ENCODE measurements at places on chromosomes 7 and 10.

GRCh38 chr10:70619271-70620019 is 16.9 kb upstream of the PRF1 start:
- DNase-seq, result no peak

- no peak for DNase-seq
Observed at GRCh38 chr7:73434701-73435069, 1.1 kb downstream of the FZD9 start.

DNA sequence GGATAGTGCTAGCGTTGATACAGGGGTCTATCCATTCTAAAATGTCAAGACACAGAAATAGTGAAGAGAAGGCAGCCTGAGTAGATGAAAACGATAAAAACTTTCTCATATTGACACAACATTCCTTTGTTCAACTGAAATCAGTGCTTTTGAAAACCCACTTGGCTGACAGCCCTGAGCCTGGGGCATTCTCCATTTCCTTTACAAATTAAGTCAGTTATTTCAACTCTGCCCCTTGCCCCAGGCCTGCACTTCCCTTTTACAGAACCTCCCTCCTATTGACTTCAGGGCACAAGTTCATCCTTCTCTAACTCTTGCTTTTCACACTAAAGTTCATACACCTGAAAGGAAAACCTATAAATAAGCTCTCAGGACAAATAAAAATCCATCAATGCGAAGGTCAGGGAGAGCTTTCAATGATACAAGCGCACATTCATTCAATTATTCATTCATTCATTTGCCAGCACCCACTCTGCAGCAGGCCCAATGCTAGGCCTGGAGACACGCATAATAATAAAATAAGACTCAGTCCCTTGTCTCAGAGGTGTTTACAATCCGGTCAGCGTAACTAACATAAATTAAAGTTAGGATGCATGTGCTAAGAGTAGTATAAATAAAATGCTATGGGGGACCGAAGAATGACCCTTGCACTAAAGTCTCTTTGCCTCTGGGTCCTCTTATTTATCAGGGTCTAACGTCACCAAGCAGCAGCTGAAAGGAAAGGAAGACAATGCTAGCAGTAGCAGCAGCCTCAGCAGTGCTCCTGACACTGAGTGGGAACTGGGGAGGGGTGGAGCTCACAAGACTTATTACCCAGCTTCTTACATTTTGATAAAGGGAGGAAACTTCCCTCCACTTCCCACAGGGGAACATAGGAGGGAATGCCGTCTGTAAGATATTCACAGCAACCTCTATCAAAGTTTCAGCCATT is 134.8 kb downstream of the PDE1C start:
- DNase-seq, result no peak

DNA sequence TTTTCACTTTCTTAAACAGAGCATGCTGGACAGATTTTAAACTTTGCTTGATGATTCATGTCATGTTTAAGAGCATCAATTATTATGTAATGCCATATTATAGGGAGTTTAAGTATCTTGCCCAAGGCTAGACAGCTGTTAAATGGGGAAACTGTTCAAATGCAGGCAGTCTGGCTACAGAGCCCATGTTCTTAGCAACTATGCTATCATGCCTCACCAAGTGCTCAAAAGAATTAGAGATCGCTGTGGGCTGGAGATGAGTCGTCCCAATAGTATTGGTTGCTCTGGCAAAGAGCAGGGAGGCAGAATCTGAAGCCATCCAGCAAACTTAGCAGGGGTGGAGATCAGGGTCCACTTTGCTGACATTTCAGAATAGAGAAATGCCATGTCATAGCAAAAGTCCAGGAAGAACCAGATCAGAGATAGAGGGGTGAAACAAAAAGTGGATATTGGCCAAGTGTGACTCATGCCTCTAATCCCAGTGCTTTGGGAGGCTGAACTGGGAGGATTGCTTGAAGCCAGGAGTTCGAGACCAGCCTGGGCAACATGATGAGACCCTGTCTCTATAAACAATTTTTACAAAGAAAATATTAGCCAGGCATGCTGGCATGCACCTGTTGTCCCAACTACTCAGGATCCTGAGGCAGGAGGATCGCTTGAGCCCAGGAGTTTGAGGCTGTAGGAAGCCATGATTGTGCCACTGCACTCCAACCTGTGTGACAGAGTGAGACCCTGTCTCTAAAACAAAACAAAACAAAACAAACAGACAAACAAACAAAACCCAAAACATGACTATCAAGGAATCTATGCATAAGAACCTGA is 57.8 kb downstream of the BAMBI start:
- DNase-seq, result no peak

- no peak for DNase-seq
Observed at GRCh38 chr10:4437791-4438190, 388.2 kb upstream of the AKR1E2 start.

DNA sequence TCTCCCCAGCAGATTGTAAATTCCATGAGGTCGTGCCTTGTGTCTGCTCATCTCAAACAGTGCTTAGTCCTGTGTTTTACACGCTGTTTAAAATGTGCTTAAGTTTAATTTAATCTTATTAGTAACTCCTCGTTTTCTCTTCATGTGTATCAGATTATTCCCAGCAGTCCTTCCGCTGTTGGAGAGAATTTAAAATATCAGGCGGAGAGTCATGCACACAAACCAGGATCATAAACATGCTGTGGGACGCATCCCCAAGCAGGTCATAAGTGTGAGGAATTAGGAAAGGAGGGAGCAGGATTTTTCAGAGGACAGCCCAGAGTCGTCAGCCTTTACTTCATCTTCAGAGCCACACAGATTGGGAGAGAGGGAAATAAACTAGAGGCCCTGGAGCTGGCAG is 4.2 kb upstream of the SORBS1 start:
- no peak for DNase-seq

DNA sequence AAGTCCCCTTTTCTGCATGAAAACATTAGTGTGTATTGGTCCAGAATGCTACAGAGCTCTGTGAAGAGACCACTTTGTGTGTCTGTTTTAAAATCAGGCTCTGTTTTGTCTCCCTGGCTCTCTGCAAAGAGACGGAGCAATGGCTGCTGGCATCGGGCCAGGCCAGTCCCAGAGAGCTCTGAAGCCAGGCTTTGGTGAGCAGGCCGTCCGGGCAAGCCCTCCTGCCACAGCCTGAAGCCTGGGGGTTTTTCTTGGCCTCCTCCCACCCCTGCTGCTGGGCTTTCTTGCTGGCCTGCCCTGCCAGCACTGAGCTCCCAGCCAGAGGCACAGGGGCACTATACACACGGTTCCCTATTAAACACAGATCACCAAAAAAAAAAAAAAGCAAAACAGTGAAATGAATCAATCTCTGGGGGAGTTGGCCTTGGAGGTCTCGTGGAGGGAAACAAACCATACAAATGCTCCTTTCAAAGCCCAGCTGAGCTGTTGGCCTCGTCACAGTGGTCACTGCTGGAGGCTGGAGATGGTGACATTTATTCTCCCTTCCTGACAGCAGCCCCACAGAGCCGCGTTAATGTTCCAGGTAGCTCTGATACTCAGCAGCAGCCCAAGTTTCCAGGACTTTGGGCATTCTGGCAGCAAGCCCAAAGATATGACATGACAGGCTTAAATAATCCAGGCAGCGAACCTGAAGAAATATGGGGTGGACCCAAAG is 237.2 kb downstream of the TCF7L2 start:
- no peak for DNase-seq

- DNase-seq, result no peak
Observed at GRCh38 chr10:604716-605631, 84.5 kb downstream of the DIP2C start.

GRCh38 chr7:18496341-18496700 is 772 bp downstream of the HDAC9 start:
- DNase-seq, result no peak

GRCh38 chr7:75038508-75038907 is 35.1 kb downstream of the RCC1L start:
- no peak for DNase-seq

DNA sequence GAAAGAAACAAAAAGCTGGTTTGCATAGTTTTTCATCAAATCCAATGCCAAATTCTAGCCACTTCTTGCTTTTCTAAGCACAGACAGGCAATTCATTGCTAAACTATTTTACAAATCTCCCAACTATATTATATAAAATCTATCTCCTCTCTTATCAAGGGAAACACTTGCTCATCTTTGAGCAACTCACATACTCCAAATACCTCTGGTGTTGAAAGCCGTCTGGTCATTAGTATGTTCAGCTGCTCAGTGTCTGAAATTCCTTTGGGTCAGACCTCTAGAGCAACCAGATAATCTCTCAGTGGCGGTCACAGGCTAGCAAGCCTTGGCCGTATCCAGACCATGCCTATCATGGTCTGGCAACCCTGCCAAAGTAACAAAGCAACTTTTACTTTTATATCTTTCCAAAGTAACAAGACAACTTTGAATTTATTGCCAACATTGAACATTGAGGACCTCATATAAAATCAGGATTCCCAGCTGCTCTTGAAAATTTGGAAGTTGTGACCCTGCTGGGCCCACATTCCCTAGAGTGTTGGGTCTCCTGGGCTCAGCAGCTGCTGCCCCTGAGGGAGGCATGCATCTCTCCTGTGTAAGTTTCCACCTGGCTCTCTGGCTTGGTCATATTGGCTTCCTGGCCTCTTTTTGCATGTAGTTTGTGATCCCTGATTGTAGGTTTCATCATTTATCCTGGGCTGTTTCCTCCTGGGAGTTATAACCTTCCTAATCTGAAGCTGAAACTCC is 56.8 kb upstream of the LANCL2 start:
- DNase-seq, result no peak

- DNase-seq, result no peak
Observed at GRCh38 chr10:30047430-30047829, 12.0 kb downstream of the JCAD start.

DNA sequence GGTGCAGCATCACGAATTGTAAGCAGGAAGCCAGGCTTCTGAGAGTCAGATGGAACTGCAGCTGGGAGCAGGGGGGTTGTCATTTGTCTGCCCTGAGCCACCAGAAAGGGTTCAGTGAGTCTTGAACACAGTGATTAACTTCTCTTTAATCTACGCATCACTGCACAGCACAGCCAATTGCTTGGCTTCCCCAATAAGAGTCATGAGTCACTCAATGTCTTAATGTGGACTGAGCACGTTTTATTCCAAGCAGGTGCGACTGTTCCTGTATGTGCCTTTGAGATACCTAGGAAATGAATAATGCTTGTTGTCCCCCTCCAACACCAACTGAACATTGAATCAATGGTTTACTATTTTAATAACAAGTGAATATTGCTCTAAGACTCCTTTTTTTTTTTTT is 26.0 kb upstream of the PLEKHA1 start:
- no peak for DNase-seq

GRCh38 chr10:11162828-11163599 is 145.3 kb downstream of the CELF2 start:
- peak; percentile 60 for DNase-seq

GRCh38 chr10:68561865-68562649 is 1.9 kb downstream of the TET1 start:
- no peak for DNase-seq

GRCh38 chr10:98589007-98589406 is 142.3 kb upstream of the HPS1 start:
- no peak for DNase-seq

DNA sequence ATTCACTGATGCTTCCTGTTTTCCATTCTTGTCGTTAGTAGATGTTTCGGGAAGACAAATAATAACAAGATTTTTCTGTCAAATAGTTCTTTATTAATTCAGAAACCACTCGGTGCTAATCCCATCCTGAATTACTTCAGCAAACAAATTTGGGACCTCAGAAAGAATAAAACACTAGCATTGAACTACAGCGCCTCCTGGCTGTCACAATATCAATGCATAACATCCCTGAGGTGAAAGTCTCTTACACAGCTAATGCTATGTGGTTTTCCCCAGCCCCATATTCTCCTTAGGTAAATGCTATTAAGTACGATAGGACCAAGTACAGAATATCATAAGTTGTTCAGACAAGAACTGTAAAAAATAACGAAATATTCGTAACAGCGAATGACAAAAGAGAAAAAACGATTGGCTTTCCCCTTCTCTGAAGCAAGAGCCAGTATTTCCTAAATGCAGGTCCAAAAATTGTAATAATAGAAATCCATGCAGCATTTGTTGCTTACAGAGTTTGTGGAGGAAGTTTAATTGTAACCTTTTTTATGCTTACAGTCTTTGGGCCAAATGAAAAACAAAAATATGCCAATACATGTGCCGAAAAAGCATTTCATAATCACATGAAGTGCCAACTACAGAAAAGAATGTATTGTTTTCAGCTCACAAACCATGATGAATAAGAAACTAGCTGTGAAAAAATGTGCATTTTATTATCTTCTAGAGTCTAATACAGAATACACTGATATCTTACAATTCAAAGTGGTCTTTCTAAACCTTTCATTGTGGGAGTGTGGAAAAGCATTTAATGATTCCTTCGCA is 47.3 kb downstream of the MYPN start:
- peak; percentile 46 for DNase-seq

- no peak for DNase-seq
Observed at GRCh38 chr7:102319671-102320070, 33.0 kb downstream of the SH2B2 start.

DNA sequence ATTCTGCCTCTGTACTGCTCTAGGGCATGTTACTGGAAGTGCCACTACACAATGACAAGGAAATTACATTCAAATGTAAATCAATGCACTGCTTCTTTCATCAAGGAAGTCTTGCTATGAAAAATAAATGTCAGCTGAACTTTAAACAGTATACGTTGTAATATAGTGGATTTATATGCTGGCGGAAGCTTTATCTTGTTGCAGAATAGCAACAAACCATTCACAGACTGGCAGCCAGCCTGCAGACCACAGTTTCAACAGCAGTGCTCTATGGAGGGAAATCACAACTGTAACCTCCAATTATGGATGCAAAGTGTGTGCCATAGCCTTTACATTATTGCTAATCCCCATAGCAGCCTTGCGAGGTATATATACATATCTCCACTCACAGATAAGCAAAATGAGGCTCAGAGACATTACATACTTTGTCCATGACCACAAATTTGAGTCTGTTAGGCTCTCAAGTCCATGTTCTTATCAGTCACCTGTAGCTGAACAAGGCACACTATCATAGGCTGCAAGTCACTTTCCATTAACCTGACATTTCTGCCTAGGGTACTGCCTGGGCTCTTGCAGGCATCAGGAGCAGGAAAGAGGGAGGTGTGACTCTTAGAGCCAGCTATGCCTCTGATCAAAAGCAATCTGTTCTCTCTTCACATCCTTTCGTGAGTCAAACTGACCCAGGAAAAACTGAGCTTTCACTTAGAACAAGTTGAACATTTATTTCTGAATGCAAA is 22.6 kb downstream of the COL28A1 start:
- DNase-seq, result no peak

DNA sequence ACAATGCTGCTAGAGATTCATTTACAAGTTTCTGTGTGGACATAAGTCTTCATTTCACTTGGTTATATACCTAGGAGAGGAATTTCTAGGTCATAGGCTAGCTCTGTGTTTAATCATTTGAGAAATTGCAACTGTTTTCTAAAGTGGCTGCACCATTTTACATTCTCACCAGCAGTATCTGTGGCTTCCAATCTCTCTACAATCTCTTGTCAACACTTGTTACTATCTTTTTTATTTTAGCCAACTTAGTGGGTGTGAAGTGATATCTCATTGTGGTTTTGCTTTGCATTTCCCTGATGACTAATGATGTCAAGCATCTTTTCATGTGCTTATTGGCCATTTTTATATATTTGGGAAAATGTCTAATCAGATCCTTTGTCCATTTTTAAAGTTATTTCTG is 53.0 kb upstream of the DRGX start:
- no peak for DNase-seq

- DNase-seq, result no peak
Observed at GRCh38 chr7:124308384-124308783, 275.5 kb upstream of the TMEM229A start.
